Effector CD4-positive, alpha-beta T cell (primary cell): ENCODE measurements at places on chromosomes 1 and 21.

DNA sequence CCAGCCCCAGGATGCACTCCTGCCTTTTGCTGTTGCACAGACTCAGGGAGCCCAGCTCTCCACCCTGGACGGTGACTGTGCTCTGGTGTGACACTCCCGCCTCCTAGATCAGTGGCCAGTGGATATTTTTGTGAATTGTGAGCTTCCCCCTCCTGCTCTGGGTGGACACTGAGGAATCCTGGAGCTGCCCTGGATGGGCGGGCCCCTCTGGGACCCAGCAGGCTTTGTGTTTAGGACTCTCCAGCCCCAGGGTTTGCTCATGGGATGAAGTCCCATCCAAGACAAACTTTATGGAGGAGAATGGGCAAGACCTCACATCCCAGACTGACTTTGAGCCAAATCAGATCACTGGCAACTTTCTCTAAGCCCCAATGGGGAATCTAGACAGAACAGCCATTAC is 16.1 kb downstream of the SLC6A9 start:
- DNase-seq = no peak

DNA sequence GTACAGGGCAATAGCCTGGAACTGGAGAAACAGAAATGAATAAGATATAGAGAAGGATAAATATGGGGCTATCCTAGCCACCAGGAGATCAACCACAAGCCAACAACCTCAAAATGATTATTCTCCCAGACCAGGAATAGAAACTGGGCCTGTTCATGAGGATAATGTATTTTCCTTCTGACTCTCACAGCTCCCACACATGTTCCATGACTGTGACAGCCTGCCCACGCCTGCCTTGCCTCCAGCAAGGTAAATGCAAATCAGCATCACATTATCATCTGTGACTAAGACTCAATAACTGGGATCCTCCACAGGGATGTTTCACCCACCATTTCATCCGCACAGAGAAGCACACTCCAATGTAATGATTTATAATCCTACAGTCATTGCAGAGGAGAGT is 3.3 kb downstream of the ENSA start:
- DNase-seq = no peak

DNA sequence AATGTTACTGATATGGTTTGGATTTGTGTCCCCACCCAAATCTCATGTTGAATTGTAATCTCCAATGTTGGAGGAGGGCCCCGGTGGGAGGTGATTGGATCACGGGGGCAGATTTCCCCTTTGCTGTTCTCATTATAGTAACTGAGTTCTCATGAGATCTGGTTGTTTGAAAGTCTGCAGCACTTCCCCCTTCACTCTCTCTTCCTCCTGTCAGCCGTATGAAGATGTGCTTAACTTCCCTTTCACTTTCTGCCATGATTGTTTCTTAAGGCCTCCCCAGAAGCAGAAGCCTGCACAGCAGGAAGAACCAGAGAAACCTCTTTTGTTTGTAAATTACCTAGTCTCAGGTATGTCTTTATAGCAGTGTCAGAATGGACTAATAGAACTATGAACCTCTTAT is 28.4 kb downstream of the TRIM33 start:
- no peak for DNase-seq

GRCh38 chr21:42722153-42722552 is 68.7 kb downstream of the PDE9A start:
- DNase-seq = no peak

- DNase-seq = no peak
Measured at GRCh38 chr1:207497941-207498340, 2.0 kb downstream of the CR1 start.

DNA sequence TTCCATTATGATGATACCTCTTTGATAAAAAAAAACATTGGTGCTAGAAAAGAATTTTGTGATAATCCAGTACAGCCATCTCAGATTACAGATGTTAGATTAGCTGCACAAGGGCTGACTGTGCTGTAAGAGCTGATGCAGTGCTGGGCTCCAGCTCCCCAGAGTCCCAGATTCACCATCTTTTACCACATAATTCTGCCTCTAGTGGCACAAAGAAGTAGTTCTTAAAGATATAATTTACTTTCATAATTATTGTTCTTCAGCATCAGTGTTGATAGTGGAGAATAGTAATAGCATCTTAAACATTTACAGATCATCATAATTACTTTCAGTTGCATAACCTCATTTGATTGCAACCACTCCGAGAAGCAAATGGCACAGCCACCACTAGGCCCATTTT is 262.1 kb downstream of the BRINP2 start:
- DNase-seq = no peak

GRCh38 chr1:78168306-78168705 is 122.5 kb downstream of the GIPC2 start:
- no peak for DNase-seq

DNA sequence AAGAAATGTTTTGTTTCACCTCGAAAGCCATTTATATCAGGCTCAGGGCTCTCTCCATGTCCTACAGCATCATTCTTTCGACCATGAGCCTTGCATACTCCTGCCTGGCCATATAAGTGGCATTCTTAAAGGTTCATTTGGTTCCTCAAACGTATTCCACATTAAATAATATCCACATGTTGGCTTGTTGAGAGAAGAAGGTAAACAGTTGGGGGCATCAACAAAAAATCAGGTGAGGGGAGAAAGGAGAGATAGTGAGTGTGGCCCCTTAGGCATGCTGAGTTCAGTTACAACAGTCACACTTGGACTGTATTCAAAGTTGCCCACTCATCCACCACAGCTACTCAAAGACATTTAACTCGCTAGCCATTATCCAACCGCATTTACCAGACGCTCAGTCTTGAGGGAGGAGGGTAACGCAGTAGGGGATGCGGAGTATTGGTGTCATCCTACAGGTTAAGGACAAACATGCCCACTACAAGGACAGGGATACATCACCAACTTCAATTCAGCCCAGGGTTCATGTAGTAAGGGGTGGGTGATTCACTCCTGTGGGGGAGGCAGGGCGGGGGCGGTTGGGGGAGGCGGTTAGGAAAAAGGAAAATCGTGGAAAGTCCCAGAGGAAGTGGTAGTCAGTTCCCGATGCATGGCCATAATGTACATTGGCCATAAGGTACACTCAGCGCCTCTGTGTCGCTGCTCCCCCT is 1.4 kb downstream of the ZNF697 start:
- DNase-seq = no peak

DNA sequence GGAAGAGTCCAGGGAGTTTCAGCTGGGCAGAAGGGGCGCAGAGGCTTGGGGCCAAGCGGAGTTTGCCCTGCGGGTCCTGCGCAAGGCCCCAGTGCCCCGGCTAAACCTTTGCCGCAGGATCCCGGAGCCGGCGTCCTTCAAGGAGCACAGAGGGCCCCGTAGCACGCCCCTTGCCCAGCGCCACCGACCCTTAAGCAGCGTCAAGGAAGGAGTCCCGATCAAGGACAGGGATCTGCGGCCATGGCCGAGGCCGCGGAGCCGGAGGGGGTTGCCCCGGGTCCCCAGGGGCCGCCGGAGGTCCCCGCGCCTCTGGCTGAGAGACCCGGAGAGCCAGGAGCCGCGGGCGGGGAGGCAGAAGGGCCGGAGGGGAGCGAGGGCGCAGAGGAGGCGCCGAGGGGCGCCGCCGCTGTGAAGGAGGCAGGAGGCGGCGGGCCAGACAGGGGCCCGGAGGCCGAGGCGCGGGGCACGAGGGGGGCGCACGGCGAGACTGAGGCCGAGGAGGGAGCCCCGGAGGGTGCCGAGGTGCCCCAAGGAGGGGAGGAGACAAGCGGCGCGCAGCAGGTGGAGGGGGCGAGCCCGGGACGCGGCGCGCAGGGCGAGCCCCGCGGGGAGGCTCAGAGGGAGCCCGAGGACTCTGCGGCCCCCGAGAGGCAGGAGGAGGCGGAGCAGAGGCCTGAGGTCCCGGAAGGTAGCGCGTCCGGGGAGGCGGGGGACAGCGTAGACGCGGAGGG is 520 bp downstream of the CLIC6 start:
- no peak for DNase-seq

- DNase-seq = no peak
Measured at GRCh38 chr1:179978199-179979079, 23.8 kb downstream of the CEP350 start.

DNA sequence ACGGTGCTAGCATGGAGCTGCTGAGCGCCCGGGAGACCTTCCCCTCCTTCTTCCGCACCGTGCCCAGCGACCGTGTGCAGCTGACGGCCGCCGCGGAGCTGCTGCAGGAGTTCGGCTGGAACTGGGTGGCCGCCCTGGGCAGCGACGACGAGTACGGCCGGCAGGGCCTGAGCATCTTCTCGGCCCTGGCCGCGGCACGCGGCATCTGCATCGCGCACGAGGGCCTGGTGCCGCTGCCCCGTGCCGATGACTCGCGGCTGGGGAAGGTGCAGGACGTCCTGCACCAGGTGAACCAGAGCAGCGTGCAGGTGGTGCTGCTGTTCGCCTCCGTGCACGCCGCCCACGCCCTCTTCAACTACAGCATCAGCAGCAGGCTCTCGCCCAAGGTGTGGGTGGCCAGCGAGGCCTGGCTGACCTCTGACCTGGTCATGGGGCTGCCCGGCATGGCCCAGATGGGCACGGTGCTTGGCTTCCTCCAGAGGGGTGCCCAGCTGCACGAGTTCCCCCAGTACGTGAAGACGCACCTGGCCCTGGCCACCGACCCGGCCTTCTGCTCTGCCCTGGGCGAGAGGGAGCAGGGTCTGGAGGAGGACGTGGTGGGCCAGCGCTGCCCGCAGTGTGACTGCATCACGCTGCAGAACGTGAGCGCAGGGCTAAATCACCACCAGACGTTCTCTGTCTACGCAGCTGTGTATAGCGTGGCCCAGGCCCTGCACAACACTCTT is 1.1 kb downstream of the TAS1R3 start:
- no peak for DNase-seq

- no peak for DNase-seq
Measured at GRCh38 chr1:81349194-81349965, 451.4 kb upstream of the ADGRL2 start.

DNA sequence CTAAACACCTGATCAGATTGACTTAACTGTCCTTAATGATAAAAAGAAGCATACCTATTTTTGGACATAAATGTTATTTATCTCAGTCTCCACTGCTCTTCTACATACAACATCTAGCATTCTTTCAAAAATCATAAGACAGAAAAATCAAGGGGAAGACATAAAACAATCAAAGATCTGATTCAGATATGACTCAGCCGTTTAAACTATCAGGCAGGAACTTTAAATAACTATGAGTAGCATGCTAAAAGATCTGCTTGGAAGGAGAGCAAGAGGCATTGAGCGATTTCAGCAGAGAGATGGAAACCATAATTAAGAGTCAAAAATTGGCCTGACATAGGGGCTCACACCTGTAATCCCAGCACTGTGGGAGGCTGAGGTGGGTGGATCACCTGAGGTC is 27.2 kb upstream of the SLC22A15 start:
- DNase-seq = no peak

- DNase-seq = no peak
Measured at GRCh38 chr1:92601044-92601443, 114.3 kb upstream of the GFI1 start.

- no peak for DNase-seq
Measured at GRCh38 chr1:206029484-206029883, 5.8 kb upstream of the CTSE start.

- DNase-seq = no peak
Measured at GRCh38 chr1:12003762-12004161, 15.5 kb upstream of the MIIP start.

DNA sequence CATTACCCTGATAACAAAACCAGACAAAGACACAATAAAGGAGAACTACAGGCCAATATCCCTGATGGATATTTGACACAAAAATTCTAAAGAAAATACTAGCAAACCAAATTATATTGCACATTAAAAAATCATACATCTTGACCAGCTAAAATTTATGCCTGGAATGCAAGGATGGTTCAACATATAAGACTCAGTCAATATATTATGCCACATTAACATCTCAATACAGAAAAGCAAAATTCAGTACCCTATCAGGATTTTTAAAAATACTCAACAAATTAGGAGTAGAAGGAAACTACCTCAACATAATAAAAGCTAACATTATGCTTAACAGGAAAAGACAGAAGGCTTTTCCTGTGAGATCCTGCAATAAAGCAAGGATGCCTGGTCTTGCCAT is 177.1 kb downstream of the MAGI3 start:
- DNase-seq = no peak

DNA sequence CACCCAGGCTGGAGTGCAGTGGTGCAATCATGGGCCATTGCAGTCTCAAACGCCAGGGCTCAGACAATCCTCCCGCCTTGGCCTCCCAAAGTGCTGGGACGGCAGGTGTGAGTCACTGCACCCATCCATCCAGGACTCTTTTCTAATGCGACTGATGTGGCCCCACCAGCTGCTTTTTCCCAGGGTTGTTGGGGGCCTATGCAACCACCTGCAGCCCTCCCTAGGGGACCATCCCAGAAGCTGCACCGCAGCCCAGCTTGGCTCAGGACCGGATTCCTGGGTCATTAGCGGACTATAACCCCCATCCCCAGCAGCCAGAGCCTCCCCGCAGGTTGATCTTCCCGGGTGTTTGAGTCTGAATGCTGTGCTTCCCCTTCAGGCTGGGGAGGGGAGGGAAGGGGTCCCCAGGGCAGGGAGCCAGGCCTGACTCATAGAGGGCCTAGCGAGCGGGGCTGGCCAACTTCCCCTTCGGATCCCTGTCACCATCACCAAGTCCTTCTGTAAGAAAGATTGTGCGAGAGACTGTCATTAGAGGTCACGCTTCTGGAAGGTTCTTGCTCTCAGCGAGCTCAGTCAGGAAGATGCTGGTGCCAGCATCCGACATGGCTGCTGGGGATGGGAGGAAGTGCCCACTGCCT is 108.7 kb upstream of the ACTRT2 start:
- DNase-seq = no peak

- DNase-seq = no peak
Measured at GRCh38 chr21:33029385-33029921, 3.7 kb downstream of the OLIG2 start.

- DNase-seq = no peak
Measured at GRCh38 chr1:163528710-163529348, 207.1 kb downstream of the NUF2 start.

DNA sequence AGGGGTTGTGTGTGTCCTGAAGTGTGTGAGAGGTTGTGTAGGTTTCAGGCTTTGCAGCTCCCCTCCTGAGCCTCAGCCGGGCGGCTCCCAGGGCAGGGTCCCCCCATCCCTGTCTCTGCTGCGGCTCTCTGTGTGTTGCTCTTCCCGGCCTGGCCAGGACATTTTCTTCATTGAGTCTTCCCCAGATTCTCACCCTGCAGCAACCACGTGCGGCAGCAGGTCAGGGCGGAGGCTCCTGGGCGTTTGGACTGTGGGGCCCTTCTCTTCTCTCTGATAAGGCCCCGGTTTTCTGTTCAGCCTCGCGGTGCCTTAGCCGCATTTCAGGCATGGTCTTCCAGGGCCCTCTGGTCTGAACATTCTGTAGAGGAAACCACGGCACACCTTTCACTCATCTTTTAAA is 1.8 kb upstream of the TCP10L start:
- no peak for DNase-seq

GRCh38 chr1:36137226-36137625 is 12.1 kb downstream of the TRAPPC3 start:
- DNase-seq = no peak

DNA sequence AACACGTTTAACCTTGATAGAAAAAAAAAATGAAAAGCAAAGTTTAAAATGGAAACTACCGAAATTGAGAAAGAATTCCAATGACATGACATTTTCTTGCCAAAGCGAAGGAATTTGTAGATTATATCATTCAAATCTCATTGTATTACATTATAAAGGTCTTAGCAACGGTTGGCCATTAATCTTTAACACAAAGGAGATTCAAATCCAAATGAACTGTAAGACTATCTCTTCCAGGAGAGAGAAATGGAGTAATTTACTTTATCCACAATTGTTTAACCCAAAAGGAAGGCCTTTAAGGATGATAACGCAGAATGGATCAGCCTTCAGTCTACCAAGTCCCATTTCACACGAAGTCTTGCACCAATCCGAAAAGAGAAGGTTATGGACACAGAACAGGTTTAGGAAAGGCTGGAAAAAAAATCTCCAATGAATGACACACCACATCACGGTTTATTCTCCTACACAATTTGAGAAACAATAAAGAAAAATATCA is 1.5 kb downstream of the ENAH start:
- DNase-seq = no peak
